ENCODE measurements at places on chromosomes 13 and 19.

DNA sequence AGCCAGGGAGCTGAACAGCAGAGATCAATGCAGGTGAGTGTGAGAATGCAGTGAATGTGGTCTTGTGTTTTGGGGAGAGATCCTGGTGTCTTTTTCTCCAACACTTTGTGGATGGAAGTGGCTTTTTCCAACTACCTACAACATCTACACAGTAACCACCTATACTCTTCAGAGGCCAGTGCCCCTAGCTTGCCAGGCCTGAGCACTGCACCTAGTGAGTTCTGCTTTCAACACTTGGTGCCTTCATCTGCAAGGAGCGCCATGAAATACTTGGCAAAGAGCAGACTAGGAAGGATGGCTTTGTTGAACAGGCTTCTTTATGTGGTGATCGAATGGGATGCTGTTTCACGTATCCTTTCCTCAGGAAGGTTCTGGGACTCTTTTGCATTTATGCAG lies 21.3 kb upstream of the HMGB1 start:
- DNase-seq = no peak

DNA sequence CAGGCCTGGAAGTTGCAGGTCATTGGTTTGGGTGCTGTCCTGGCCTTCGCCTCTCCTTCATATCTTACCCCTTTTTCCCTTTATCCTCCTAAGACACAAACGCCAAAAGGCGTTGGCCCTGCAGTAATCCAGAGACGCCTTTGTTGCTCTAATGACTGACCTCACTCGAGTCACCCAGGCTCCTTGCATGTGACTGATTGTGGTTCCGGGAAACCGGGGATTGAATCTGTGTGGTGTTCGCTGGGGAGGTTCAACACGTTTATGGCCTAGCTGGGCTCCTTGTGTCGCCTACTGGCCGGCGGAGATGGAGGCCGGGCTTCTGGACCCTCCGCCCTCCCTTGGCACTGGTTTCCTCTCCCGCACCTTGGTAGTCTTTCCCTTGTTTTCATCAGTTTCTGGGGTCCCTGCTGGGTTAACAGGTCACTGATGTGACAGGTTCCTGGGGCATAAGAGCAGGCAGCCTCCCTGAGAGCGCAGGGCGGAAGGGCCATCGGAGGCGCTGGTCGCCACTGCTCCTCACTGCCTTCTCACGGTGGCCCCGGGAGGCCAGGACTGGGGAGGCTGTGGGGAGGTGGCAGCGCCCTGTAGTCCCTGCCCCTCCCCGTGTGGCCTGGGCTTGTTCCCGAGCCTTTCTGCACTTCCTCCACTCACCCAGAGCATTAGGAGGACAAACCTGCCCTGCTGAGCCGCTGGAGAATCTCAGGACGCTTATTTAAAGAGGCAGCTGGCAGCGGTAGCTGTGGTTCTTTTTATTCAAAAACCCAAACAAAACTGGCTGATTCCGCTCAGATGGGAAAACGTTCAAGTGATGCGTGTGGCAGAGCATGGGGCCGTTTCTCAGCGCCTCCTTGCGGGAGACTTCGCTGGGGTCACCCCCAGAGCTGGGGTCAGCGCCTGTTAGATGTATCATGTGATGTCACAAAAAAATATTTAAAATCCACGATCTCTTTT lies 18.1 kb upstream of the NDUFS7 start:
- DNase-seq = no peak

DNA sequence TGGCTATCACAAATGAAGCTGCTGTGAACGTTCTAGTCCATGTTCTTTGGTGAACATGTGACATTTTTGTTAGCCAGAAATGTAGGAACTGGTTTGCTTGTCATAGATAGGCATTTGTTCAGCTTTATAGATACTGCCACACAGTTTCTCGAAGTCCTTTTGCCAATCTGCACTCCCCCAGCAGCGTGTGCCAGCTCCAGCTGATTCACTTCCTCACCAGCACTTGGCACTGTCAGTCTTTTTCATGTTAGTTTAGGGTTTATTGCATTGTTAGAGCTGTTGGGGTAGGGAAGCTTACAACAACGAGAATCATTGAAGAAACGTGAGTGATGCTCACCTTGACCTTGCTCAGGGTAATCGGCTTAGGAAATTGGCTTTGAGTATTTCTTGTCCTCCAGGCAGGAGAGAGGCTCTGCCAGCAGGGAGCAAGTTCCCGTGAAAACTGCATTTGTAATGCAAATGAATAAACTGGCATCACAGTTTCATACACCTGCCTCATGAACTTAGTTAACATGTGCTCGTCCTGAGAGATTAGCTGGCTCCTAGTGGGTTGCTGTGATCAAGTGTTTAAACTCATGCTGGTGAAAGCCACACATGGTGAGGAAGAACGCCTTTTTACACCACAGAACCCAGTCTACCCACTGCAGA lies 83.9 kb downstream of the ING1 start:
- peak; percentile 82 for DNase-seq

- DNase-seq = no peak
These were observed 246.6 kb downstream of the TSHZ3 start for GRCh38 chr19:31102674-31103073.

- DNase-seq = no peak
These were observed 728.0 kb downstream of the GPC5 start for GRCh38 chr13:92126399-92126798.

DNA sequence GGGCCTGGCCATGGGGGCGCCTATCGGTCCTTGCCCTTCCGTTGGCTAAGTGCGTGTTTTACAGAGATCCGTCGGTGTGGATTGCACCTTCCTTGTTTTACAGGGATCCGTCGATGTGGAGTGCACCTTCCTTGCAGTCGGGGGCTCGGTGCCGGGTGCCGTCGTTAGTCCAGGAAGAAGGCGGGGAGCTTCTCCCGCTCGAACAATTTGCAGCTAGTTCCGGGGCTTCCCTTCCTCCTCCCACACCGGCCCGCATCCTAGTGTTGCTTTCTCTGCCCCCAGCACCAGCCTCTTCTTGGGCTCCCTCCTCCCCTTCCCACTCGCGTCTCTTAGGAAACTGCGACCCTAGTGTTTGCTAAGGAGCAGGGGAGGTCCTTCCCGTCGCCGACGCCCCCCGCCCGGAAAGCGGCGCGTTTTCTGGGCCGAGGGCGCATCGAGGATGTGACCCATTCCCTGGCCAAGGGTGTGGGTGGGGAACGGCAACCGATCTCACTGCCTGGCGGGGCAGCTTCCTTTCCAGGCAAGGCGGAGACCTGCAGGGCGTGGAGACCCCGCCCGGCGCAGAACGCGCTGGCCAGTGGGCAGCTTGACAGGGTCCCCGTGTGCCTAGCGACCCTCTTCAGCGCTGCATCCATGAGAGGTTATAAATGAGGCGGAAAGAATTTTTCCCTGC lies 75.7 kb upstream of the ZNF91 start:
- no peak for DNase-seq

GRCh38 chr13:113078902-113079780 lies 26.4 kb upstream of the F7 start:
- DNase-seq = no peak

DNA sequence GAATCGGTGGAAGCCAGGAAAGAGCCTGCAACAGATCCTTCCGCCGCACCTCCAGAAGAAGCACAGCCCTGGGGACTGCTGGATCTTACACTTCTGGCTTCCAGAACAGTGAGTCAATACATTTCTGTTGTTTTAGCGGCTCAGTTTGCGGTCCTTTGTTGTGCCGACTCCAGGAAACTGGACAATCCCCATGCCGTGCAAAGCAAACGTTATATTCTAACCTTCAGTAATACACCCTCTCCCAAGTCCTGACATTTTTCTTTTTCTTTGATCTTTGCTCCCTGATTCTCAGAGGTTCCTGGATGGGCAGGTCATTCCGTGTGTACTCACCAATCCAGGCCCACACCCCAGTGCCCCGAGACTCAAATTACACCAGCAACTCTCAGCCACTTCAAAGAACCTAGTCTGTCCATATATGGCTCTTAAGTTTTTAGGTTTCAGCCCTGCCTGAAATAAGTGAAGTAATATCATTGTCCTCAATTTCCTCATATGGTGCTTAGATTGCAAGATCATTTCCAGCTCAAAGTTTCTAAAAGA lies 387.1 kb upstream of the SGCG start:
- DNase-seq = no peak

- no peak for DNase-seq
These were observed 8.2 kb upstream of the LATS2 start for GRCh38 chr13:21069561-21070004.

GRCh38 chr13:66984241-66984640 lies 245.9 kb downstream of the PCDH9 start:
- DNase-seq = no peak

DNA sequence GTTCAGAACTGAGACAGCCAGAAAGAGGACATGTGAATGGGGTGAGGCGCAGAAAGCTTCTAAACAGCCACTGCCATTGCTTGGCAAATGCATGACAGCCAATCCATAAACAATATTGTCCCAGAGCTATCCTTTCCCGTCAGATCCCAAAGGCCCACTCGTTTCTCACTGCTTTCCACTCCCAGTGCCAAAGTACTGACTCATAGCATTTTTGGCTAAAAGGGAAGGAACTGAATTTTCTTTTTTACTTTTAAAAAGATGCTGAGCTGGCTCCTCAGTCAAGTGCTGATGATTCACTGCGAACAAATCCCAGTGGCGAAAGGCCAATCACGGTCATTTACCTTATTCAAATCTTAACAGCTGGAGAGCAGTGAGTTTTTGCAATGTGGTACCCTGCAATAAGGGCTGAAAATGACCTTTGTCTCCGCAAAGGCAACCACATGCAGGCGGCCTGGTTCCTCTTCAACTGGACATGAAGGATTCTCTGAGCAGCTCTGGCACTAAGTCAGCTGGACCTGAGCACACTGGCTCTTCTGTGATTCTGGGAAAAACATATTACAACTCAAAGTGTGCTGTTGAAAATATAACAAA lies 151.7 kb downstream of the DCLK1 start:
- no peak for DNase-seq

DNA sequence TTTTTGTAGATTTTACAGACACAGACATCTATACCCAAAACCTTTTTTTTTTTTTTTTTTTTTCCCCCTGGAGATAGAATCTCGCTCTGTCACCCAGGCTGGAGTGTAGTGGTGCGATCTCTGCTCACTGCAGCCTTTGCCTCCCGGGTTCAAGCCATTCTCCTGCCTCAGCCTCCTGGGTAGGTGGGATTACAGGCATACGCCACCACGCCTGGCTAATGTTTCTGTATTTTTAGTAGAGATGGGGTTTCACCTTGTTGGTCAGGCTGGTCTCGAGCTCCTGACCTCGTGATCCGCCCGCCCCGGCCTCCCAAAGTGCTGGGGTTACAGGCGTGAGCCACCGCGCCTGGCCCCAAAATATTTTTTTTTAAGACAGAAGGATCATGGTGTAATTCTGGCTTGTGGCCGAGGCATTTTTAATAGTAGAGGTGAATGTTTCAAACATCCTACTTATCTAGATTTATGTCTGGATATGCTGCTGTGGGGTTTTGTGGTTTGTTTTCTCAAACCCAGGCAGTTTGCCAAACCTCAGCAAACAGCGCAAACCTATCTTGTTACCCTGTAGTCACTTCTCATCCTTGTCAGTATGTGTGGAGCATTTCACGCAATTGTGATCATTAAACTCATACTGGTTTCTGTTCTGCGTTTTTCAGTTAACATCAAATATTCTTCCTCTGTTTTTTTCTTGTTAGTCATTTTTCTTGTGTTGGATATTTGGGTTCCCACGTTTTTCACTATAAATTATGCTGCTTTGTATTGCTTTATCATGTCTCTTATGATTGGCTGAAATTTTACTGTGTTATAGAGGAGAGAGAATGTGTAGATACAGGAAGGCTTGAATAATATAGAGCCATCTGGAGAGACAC lies 36.2 kb upstream of the GARRE1 start:
- peak; percentile 8 for DNase-seq

DNA sequence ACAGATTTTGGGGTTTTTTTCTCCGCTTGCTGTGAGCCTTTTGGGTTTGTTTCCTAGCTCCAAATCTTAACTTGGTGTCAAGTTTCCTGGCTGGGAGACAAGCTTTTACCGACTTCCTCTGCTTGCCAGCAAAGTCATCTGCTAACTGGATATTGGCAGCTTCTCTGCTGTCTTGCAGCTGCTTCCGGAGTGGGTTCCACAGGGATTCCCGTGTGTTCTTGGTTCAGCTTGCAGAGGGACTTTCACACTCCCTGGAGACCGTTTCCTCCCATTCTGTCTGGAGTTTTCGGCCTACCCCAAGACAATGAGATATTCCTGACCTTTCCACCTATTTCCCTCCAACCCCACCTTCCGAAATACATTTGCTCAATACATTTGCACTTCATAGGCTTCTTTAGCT lies 2.2 kb upstream of the COLGALT1 start:
- DNase-seq = no peak

DNA sequence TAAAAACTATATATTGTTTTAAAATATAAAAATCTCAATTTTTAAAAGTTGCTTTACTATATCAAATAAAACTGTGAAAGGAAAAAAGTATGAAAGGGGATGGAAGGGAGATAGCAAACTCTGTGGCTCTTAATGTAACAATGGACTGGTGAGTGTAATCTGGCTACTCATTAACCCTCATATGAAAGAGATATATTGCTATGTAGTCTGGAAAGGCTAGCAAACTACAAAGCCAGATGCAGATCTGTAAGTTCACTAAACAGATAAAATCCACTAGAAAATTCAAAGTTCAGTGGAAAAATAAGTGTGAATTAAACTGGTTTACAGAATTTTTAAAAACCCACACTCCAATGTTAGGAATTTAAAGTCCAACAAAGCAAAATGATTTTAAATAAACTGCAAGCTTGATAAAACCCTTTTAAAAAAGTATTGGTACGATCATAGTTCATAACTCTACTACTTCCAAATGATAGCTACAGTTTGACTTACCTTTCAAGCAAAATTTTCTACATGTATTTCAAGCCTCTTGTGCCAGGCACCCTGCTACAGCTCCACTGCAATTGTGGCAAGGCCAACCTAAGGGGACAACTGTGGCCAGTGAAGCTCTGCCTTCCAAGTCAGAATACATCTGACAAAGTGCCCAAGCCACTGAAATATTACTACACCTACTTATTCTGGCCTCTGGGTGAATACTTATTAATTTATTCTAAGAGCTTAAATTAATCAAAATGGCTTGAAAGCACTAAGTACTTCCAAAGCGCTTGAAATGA lies 647 bp upstream of the ELF1 start:
- DNase-seq = no peak

DNA sequence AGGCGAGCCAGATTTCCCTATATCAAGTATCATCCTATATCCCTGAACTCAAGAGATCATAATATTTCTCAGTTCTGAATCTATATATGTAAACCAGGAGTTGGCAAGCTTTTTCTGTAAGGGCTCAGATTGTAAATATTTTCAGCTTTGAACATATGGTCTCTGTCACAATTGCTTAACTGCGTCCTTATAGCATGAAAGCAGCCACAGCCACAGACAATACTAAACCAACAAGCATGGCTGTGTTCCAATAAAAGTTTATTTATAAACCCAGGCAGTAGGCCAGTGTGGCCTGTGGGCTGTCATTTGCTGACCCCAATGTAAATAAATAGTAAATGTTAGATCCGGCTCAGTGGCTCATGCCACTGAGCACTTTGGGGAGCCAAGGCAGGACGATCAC lies 12.2 kb upstream of the MYH14 start:
- DNase-seq = no peak

GRCh38 chr13:76214001-76214400 lies 577.9 kb downstream of the LMO7 start:
- no peak for DNase-seq

GRCh38 chr19:38145623-38146022 lies 78.4 kb downstream of the DPF1 start:
- no peak for DNase-seq

GRCh38 chr13:37534181-37534580 lies 64.4 kb downstream of the POSTN start:
- DNase-seq = no peak
